ENCODE measurements at places on chromosomes 3 and 15. TPM values are rescaled to one million over a fixed set of nuclear protein-coding genes. Genes with fewer than 3 reads are reported as not detected.

GRCh38 chr15:57732526-57733331, 26.2 kb downstream of the POLR2M start:
- peak; percentile 41 for DNase-seq

- DNase-seq: no peak
These were observed 54.4 kb upstream of the HEG1 start for GRCh38 chr3:125110016-125110875.

SLC28A2 gene
- not detected for polyA plus RNA-seq

EPB42 gene
- polyA plus RNA-seq: not detected

DNA sequence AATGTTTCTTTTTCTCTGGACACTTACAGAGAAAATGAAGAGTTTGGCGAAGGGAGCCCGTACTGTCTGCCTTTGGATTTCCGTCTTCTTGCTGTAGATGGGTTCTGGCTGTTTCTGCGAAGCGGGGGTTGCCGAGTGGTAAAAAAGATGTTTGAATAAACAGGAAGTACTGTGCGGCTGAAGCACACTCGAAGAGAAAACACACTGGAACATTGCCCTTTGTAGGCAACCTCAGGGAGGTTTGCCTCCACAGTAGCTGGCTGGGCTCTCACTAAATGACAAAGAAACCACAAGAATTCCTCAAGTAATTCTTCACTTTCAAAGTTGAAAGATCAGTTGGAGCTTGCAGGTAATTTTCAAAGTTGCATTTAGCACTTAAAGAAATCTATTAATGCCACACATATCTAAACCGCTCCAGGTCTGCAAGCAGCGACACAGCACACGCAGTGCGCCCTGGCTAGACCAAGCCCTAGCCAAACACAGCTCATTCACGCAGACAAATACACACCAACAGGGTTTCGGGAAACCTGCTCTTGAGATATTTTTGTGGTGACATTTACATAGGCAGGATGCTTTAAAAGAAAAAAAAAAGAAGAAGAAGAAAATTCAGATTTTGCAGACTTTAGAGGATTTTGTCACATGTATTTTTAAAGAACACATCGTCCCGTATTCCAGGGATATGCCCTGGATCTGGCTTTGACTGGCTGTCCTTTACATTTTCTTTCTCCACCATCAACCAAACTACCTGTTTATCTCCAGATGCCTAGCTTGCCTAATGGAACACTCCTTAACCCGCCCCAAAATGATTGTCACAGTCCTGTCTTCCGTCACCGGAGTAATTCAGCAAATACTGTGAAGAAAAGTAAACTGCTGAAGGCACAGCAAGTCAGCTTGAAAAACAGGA, 452.8 kb downstream of the FOXP1 start:
- DNase-seq: peak; percentile 74

DNA sequence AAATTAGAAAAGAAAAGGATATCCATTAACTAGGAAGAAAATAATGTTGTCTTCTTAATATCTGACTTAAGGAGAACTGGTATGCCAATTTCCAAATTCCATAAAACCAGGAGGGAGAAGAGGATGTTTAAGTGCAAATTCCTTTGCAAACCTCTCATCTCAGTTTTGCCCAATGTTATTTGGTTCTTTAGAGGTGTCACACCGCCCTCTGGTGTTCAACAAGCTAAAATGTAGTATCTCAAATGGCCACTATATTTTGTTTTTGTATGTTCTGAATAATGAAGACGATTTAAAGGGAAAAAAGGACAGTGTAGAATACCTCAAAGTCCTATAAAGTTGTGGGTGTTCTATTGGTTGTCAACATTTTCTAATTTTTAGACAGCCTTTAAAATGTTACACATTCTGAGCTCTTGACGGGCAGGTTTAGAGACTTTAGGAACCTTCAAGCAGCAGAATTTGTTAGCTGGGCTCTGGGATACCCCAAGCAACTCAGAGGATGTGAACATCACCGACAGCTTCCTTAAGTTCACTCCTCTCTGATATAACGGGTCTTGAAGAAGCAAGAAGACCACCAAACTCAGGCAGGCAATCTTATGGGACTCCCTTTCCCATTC, 458.3 kb downstream of the MFSD1 start:
- peak; percentile 83 for DNase-seq

DNA sequence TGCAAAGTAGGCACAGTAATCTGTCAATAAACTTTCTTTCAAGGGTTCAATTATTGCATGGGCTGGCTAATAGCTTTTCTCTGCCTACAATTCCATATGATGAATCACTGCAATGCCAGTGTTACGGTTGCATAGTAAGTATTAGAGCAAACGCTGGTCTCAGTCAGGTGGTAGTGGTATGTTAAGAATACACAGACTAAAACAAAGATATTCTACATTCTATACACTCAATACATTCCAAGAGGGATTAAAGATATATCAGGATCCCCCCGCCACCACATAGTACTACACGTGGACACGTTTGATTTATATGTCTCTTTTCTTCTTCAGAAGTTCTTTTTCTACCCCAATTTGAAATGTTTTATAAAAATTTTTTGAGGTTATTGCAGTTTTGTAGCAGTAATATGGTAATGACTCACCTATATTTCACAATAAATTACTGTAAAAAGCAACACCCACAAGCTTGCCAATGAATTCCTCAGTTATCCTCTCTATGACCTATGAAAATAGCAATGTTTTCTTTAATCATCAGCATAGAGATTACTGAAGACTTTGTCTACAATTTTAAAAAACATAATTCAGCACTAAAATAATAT, 68.2 kb downstream of the CD200R1L start:
- DNase-seq: no peak

- no peak for DNase-seq
These were observed 60.5 kb upstream of the FGD5 start for GRCh38 chr3:14758297-14758696.

GRCh38 chr3:39090922-39091321, 16.5 kb downstream of the GORASP1 start:
- no peak for DNase-seq

GRCh38 chr3:58635371-58636285, 30.9 kb downstream of the FAM3D start:
- no peak for DNase-seq

GRCh38 chr15:59993950-59994401, 10.1 kb upstream of the FOXB1 start:
- no peak for DNase-seq

GOLGA6B gene
- not detected for polyA plus RNA-seq

DNA sequence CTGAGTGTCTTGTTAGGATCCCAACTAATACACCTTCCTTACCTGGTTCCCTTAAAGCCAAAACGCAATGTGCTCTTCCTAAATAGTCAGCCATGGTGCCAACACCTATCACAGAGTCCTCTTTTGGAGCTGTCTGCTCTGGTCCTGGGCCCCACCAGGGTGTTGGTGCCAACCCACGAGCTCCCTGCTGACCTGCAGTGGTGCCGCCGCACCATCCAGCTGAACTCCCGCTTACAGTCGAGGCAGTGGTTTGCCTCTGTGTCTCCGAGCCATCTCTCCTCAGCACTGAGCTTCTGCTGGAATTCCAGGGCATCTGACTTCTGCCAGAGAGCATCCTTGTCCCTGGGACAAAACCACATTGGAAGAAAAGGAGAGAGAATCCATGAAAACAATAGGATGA, 15.9 kb downstream of the CXCR6 start:
- no peak for DNase-seq

BTBD1 gene
- 29.5 TPM for polyA plus RNA-seq

- no peak for DNase-seq
These were observed 224.8 kb downstream of the KCNMB2 start for GRCh38 chr3:178761024-178761423.

- peak; percentile 72 for DNase-seq
These were observed 29.7 kb downstream of the ZBBX start for GRCh38 chr3:167350245-167350862.

GRCh38 chr3:35602395-35602936, 36.9 kb upstream of the ARPP21 start:
- DNase-seq: peak; percentile 100

RBPMS2 gene
- polyA plus RNA-seq: 4.5 TPM

SIDT1 gene
- 1.8 TPM for polyA plus RNA-seq

DNA sequence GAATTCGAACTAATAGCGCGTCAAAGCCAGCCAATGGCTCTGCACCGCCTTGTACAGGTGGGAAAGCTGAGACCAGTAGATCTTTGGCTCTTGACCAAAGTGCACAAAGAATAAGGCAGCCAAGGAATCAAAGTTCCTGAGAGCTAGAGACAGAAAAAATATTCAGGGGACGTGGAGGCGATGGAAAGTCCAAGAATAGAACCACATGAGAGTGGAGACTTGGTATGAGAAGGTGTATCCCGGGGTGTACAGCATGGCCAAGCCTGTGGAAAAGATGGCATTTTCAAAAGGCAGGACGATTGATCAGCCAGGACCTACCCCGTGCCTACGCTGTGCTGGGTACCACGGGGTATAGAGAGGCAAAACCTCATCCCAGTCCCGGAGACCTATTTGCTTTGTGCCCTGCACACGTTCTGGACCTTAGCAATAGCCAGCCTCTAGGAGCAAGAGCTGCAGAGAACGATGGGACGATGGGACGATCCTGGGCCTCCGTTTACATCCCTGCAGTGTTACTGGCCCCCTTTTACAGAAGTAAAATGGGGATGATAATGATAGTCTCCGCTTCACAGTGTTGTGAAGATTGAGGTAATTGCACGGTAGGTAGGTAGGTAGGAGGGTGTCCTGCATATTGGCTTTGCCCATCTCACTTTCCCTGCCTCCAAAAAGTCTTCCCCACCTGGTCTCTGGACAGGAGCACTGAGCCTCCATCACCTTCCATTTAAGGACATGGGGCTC, 583 bp upstream of the RBSN start:
- no peak for DNase-seq

- no peak for DNase-seq
These were observed 45.6 kb downstream of the TLNRD1 start for GRCh38 chr15:81046290-81046689.

GRCh38 chr3:111547631-111548030, 5.6 kb downstream of the CD96 start:
- DNase-seq: no peak

ESYT3 gene
- 0.53 TPM for polyA plus RNA-seq

GRCh38 chr3:127634653-127635052, 5.7 kb downstream of the PODXL2 start:
- DNase-seq: no peak

GRCh38 chr3:124763206-124763605, 33.0 kb downstream of the UMPS start:
- no peak for DNase-seq

DNA sequence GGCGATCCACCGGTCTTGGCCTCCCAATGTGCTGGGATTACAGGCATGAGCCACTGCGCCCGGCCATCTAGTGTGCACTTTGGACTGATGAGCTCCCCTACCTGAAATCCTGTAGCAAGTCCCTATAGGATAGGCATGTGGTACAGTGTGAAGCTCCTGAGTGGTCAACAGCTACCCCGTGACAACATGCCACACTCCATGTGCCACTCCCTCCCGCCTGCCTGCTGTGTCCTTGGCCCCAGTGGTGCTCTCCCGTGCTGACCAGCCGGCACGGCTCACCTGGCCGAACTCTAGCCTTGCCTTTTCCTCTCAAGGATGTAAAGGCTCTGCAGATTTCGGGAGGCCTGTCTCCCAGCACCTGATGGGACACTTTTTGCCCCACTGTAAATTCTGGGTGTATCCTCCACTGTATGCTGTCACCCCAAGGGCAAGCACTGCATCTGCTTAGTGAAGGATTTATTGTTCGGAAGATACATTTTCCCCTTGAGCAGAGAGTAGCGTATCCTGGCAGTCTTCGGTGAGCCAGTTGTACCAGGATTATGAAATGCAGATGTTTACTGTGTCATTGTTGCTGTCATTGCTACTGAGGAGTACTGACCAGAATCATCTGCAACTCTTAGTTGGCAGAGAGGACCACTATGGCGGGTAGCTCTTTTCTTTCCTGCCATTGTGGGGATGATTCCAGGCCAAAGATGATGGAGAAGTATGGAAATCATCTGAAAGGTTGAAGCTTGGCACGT, 64.7 kb downstream of the IGF1R start:
- no peak for DNase-seq

DNA sequence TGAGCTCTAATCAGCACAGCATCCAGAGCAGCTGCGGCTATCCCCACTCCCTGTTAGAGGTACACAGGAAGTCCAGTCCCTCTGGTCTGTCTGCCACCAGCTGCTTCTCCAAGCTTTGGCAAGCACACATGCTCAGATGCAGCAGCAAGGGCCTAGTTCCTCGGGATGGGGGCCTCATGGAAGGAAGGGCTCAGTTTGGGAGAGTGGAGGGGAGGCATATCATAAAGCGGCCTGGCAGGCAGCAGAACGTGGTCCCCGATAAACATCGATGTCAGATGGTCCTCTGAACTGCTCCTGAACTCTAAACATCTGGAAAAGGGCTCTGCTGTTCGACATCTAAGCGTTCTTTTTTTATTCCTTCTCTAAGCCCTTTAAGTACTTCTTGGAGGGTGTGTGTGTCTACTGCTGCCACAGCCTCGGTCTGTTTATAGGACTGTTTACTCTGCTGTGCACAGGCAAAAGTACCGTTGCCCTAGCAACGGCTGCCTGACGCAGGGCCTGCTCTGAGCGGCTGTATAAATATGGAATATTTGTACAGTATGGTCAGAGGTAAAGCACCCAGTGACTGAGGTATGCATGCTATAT, 74.6 kb downstream of the PRICKLE2 start:
- DNase-seq: peak; percentile 88

DNA sequence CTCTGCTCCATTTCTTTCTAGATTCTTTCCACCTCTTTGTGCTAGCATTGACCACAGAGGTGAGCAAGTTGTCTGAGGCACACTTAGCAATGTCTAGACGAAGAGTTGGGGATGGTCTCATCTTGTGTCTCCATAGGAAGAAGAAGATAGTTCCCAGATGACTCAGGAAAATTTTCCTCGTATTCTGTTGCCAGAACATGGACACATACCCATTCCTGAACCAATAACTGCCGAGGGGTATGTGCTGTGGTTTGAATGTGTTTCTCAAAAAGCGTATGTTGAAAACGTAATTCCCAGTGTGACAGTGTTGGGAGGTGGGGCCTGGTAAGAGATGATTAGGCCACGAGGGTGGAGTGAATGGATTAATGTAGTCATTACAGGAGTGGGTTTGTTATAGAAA, 107.5 kb upstream of the GALNT15 start:
- DNase-seq: no peak

BOC gene
- polyA plus RNA-seq: 23.3 TPM

DNA sequence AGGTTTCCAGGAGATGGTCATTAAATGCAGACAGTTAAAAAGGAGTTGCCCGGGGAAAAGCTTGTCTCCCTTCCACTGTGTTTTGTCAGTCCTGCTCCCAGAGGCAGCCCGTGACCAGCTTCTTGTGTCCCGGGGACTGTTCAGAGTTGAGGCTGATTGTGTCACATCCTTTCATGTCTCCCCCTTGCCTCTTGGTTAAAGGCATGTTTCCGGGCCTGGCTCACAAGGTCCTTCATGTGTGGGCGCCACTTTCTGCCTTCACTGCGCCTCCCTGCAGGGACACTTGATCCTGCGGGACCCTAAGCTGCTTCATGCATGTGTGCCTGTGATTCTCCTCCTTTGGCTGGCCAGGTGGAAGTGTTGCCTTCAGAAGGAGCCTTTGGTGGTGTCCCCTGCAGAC, 9.2 kb downstream of the CHCHD6 start:
- no peak for DNase-seq

DNA sequence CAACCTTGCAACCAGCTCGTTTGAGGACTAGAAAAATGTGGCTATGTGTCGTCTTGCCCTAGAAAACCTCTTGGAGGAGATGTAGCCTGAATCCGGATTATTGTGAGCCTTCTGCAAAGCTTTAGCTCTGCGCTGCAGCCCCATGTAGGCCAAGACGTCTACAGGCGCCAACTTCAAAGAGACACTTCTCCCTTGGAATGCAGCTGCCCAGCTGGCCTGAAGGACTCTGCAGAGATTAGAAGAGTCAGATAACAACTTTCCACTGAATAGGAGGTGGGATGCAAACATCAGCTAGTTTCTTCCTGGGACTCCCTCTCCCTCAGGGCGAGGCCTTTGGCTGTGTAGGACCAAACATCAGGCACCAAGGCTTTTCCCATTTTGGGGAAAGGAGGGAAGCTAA, 356.5 kb upstream of the IL12A start:
- DNase-seq: no peak

CCRL2 gene
- 0.53 TPM for polyA plus RNA-seq
